NCI-H1694 (cell line): ENCODE measurements at places on chromosomes 7 and 10.
A peak's percentile ranks its signal among the peaks of the same experiment; 100 is the strongest.

DNA sequence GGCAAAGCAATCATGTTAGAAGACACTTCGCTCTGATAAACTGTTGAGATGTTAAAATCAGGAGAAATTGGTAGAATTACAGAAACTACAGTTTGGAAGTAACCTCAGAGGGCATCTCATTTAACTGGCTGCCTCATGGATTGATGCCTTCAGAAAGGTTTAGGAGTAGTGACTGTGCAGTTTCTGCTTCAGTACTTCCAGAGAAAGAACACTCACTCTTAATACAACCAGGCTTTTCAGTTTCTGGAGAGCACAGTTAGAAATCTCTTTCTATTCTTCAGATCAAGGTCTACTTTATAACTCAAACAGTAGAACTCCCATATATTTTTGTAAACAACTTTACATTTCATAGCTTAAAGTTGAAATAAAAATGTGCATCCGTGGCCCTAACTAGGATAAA is 1358.9 kb upstream of the LRRTM3 start:
- no peak for DNase-seq

- no peak for DNase-seq
These were observed 84.1 kb downstream of the PTPRE start for GRCh38 chr10:127990846-127991542.

- DNase-seq: no peak
These were observed 46.5 kb upstream of the FGL2 start for GRCh38 chr7:77246026-77246640.

DNA sequence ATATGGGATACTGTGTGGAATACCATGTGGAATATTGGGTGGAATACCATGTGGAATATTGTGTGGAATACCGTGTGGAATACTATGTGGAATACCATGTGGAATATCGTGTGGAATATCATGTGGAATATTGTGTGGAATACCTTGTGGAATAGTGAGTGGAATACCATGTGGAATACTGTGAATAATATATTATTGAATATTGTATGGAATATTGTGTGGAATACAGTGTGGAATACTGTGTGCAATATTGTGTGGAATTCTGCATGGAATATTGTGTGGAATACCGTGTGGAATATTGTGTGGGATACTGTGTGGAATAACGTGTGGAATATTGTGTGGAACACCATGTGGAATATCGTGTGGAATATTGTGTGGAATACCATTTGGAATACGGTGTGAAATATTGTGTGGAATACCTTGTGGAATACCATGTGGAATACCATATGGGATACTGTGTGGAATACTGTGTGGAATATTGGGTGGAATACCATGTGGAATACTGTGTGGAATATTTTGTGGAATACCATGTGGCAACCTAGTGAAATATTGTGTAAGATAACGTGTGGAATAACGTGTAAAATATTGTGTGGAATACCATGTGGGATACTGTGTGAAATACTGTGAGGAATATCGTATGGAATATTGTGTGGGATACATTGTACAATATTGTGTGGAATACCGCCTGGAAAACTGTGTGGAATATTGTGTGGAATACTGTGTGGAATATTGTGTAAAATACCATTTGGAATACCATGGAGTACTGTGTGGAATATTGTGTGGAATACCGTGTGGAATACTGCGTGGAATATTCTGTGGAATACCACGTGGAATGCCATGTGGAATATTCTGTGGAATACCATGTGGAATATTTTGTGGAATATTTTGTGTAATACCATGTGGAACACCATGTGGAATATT is 133.9 kb upstream of the CHST15 start:
- no peak for DNase-seq

- no peak for DNase-seq
These were observed 88.9 kb downstream of the ARMH3 start for GRCh38 chr10:101967119-101967518.

DNA sequence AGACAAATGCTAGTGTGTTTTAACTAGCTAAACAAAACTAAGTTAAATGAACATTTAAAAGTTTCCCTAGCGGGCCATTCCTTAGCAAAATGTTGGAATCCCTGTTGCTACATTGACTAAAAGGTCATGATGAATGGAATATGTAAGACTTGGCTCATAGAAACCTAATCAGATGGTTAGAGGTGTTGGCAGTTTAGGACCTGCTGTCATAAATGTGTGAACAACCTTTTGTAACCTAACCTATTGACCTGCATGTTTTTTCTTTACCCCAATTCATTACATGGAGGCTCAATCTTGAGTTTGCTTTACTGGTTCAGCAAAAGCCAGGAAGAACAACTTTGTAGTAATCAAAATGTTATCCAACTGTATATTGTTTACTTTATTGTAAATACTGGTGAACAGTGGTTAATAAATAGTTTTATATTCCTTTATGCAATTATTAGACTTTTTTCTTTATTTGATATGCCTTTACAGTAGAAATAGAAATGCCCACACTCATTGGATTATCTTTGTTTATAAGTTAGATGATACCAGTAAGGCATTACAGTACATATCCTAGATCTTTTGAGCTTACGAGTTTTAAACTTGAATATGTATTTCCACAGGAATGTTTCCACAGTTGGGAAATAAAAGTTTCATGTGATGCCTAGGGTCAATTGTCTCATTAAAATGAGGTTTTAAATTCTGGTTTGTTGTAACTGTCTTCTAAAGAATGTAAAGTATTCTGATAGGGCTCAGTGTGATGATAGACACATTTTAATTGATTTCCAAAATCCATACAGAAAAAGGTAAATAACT is 11.6 kb downstream of the CBX3 start:
- no peak for DNase-seq

DNA sequence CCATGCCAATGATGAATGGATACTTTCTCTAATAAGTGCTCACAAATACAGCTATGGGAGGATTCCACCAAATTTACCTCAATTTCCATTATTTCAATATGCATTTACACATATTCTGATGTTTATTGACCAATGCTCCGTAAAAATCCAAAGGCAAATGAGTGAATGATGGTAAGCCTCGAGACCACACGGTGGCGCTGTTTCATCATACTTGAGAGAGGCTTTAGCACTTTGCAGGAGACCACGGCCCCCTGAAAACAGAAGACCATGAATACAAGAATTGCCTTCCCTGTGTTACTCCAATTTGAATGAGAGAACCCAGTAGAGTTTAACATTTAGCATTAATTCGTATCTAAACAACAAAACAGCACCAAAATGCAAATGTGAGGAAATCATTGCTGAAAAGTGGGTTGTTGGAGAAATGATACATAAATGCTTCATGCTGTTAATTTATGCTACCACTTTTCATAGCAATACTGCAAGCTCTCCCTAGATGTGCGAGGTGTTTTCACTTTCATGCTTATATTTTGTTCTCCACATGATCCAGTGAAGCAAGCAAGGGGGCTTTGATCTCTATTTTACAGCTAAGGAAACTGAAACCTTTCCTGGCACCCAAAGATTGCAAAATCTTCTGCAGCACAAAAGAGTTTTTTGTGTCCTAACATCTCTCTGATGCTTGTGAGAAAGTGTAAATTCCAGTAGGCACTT is 35.4 kb downstream of the TRIL start:
- DNase-seq: peak; percentile 88

GRCh38 chr7:70343519-70343918 is 745.2 kb downstream of the AUTS2 start:
- DNase-seq: no peak

DNA sequence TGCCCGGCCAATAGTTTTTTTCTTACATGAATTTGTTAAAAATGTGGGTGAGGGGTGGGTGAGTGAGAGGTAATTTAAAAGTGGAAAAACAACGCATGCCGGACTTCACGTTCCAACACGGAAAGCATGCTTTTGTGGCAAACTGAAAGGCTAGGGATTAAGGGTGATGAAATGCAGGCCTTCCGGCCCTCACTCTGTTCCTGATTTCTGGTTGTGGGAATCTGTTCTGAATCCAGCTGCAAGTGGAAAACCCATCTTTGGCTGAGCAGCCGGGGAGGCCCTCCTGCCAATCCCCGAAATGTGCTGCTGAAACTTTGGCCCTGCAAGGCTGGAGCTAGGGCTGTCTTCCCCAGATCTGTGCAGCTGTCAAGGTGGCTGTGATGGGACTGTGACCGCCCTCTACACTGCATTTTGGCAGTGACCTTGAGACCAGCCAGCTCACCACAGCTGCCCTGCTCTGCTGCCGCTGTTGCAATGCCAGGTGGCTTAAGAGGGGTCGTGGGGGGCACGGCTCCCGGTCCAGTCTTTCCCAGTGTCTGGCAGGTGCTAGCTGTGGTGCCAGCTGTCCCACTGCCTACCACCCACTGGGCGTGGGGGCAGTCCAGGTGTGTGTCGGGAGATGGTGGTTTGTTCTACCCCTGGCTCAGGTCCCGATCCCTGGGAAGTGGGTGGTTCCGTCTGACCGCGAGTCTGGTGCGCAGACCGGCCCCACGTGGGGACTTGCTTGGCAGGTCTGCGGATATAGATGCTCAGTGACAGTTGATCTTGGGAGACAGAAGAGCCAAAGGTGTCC is 39.0 kb downstream of the TET1 start:
- DNase-seq: no peak
